ENCODE measurements at places on chromosomes 3 and 15.

DNA sequence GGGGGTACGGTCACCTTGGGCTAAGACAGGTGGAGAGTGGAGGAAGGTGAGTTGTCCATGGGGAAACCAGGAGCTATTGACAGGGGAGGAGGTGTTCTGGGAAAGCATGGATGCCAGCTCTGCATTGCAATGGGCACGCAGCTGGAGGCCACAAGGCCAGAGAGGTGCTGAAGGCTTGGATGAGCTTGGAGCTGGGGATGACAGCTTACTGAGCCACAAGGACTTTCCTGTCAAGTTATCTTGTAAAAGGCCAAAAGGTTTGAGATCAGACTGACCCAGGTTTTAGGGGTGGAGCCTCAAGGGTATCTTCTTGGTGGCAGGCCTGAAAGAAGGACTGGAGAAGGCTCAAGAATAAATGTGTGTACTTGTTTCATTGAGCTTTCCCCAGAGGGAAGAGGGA is 115.2 kb downstream of the ASB7 start:
- no peak for DNase-seq

DNA sequence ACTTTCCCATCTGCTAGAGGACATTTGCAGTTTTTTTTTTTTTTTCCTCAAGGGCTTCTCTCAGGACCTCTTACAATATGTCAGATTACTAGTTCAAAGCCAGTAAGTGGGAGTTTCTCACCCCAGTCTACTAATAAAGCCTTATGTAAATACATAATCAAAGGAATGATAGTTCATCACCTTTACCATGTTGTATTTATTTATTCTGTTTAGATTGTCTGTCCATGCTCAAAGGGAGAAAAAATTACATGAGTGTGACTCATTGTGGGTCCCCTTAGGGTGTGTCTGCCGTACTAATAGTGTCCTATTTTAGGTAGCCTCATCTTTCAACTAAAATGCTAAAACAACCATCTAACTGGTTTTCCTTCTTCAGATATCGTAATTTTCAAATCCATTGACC is 917.6 kb downstream of the EPHA3 start:
- DNase-seq, result no peak

DNA sequence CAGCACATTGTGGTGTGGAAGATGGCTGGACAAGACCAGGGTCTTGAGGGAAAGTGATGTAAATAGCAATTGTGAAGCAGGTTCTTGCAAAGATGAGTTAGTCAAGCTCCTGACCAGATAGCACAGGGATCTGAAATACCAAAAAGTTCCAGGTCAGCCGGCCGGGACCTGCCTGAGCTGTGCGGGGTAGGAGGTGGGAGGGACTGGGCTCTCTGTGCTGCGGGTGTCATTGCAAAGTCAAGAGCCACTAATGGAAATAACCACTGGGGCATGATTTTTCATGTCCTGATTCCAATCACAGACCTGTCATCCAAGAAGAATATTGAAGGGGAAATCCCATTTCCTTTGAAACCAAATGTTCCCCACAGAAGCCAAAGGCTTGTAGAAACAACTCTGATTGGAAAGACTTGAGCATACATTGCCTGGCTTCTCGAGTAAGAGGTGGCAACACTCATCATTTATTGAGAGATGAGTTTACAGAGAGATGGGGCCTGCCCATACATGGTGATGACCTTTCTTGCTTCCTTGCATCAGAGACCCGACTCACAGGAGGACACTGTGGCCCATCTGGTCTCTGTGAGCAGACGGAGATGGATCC is 44.2 kb upstream of the KY start:
- no peak for DNase-seq

DNA sequence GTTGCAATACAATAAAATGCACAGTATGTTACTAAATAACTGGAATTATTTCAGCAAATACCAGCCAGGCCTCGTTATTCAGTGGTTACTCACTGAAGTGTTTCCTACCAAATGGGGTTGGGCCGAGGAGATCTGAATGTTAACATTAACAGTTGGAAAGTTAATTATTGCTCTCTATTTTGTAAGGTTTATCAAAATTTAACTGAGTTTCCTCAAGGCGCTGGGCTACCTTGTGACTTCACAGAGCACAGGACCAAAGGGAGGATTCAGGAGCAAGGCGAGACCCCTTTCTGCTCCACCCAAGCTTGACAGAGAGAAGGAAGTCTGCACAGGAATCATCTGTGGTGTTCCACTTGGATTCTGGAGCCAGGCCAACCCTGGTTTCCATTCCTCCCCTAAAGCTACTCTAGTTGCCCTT is 21.6 kb downstream of the ADAMTS9 start:
- no peak for DNase-seq

DNA sequence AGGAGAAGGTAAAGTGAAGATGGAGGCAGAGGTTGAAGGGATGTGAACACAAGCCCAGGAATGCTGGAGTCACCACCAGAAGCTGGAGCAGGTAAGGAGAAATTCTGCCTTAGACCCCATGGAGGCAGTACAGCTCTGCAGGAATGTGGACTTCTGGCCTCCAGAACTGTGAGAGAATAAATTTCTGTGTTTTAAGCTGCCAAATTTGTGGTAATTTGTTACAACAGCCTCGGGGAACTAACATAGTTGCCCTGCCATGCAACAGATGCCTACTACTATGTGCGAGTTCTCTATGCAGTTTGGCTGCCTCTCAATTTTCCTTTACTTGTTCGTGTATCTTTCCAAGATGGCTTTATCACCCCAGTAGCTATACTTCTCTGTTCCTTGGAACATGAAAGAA is 394.1 kb downstream of the TUSC7 start:
- no peak for DNase-seq

DNA sequence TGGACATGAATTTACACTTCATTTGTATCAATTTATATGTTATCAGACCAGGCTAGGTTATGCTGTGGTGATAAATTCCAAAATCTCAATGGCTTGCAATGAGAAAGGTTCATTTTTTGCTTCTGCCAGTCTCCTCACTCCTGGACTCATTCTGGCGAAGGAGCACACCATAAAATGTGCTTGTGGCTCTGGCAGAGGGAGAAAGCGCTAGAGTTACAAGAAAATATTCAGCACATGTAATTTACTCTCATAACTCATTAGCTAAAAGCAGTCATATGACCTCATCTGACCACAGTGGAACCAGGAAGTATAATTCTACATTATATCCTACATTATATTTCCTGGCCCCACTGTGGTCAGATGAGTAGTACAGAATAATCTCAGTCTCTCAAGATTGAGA is 193.8 kb downstream of the BCHE start:
- DNase-seq, result no peak

DNA sequence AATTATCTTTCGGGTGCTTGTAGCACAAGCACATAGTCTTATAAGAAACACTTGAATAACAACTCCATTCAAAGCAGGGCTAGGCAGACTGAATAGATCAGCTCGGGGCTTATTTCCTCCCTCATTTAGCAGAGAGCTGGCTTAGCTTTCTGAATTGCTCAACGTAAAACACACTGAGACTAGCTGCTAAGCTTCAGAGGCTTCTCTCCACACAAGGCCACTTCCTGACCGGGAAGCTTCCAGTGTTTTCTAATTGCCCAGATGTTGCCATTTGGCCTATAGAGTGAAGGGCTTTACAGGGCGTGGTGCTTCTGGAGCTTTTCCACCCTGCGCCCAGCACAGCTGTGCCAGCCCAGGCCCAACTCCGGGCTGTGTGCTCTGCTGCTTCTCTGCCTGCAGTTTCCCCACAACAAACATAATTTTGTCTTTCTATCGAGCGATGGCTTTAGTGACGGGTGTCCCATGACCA is 16.6 kb downstream of the FAM240A start:
- DNase-seq, result no peak

DNA sequence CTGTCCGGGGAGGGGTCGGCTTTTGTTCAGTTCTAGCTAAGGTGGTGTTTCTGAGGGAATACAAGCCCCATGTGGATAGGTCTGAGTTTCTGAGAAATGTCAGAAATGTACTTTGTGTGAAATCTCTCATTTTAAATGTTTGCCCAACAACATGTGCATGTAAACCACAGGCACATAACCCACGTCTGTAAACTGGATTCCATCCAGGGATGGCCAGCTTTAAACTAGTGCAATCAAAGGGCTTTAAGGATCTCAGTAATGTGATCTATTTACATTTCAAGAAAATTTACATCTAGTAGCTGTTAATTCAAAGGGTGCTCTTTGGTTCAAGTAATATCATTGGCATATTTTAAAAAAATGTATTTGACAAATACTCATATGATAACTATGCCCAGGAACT is 52.0 kb downstream of the POLR2M start:
- DNase-seq, result no peak

GRCh38 chr3:11306817-11307589 is 34.8 kb downstream of the ATG7 start:
- no peak for DNase-seq

GRCh38 chr3:46205286-46205960 is 2.7 kb downstream of the CCR1 start:
- DNase-seq, result no peak

DNA sequence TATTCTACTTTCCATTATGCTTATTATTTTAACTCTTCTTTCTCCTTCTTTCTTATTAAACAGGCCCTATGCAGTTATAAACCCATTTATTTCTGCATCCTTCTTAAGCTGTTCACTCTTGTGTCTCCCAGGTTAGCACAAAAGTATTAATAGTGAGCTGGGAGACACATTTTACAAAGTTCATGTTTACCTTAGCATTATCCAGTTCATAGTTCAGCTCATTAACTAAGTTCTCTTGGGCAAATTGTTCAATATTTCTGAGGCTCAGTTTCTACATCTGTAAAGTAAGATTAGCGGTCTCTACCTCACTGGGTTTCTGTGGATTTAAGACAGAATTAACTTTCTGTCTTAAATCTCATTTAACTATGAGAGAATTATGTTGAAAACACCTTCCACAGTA is 31.2 kb upstream of the UMPS start:
- no peak for DNase-seq

DNA sequence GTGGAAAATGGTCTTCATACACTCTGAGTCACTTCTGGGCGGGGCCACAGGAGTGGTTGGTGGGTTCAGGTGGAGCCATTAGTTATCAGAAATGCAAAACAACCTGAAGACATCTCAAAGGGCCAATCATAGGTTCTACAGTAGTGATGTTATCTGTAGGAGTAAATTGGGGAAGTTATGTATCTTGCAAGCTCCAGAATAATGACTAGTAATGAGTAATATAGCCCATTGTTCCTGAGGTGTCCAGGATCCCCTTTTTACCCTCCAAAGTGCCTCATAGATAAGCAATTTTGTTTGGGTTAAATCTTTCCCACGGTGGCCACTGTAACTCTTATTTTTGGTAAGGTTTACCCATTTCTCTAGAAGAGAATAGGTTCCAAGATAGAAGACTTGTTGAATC is 91.7 kb downstream of the PIK3R4 start:
- DNase-seq, result no peak

GRCh38 chr3:55331524-55331923 is 155.6 kb downstream of the WNT5A start:
- DNase-seq, result no peak

DNA sequence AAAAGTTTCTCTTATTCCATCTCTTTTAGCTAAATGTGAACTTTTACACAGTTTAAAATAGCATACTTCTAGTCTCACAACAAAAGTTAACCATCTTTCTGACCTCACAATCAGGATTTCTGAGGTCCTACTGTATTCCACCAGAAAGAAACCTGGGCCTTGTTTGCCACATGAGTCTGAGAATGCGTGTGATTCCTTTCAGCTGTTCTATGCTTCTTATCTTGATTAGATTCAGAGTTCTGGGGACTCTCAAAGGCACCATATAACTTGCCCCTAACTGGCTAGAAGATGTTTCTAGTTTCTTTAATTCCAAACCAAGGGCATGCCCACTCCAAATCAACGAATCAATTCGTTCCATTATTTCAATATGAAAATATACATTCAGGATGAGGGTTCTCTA is 131.1 kb downstream of the ATP8B4 start:
- no peak for DNase-seq

DNA sequence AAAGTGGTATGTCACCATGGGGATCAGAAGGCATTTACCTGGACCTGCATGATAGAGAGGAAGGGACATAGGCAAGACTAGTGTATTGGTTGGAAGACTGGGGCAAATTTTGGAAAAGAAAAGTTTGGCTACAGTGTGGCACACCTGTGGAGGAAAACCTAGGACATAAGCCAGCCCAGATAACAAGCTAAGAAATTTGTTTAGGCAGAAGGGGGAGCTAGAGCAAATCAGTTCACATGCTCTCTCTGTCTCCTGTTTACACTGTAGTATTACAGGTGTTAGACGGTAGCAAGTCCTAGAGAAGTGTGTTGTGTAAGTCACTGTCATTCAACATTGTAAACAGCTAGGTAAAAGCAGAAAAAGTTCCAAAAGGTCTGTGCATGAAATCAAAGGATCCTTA is 11.9 kb upstream of the ALDH1A2 start:
- no peak for DNase-seq

DNA sequence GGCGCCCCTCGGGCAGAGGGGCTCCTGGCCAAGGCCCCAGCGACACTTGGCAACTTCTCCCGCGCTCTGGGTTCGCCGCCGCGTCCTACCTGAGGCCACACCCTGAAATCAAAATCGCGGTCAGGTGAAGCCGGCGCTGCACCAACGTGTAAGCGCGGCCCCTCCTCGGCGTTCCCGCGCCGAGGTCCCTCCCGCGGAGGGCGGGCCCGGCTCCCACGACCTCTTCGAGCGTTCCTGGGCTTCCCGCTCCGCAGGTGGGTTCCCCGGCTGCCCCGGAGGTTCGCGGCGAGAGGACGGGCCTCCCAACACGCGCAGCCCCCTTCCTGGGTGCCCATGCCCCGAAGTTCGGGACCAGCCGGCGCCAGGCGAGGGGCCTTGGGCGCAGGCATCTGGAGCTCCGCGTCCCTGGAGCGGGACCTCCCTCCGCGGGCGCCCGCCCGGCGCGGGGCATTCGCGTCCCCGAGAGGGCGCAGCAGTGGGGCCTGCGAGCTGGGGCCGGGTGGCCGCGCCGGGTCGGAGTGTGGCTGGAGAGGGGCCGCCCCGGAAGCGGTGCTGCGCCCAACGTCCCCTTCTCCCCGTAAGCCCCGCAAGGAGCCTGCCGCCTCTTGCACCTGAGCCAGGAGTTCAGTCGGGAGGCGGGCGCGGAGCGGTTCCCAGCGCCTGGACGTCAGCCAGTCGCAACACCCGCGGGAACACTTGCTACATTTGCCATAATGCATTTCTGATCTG is 13.7 kb downstream of the PAK6 start:
- DNase-seq, result peak; percentile 53

- DNase-seq, result peak; percentile 54
Measured at GRCh38 chr15:68930268-68931022, at the start of gene SPESP1. TSS of gene SPESP1 (plus strand) at chr15:68930525. CDS start at chr15:68930654, 129 bp downstream.

DNA sequence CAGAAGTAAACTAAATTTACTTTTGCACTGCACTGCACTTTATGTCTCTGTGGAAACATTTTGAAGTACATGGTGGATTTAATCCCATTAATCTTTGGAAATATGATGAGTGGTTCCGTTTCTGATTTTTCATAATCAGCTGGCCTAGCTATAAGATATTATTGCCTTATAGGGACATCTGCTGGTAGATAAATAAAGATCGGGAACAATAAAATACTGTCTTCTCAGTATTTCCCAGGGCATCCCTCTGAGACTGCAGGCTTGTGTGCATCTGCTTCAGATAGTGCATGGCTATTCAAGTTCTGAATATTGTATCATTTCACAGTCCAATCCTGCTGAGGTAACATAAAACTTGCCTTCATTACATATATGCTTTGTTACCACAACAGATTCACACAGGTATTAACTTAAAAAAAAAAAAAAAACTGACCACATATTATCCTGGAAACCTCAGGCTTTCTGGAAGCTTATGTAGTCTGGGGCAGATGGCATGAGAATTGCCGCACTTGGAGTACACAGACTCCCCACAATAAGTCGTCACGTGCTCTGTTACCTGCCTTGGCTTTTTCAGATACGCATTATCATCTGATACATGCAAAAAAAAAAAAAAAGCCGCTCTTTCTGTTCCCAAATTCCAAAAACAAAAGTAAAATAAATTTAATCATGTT is 330.8 kb upstream of the AGTR1 start:
- no peak for DNase-seq

Measured in germinal center (tissue), 1 donor.